ENCODE measurements at places on chromosomes 1 and 21.

DNA sequence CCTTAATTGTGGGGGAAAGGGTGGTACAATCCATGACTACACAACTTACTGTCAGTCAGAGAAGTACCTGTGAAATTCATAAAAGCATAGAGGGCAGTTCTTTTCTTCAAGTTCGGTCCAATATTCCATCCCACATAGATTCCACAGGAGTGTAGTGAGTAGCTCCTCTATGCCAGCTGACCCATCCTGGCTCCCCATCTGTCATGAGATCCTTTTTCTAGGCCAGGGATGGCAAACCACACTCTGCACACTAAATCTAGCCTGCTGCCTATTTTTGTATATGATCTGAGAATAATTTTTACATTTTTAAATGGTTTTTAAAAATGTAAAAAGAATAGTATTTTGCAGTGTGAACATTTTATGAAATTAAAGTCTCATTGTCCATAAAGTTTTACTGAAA is 107.0 kb upstream of the TSPAN2 start:
- no peak for DNase-seq

DNA sequence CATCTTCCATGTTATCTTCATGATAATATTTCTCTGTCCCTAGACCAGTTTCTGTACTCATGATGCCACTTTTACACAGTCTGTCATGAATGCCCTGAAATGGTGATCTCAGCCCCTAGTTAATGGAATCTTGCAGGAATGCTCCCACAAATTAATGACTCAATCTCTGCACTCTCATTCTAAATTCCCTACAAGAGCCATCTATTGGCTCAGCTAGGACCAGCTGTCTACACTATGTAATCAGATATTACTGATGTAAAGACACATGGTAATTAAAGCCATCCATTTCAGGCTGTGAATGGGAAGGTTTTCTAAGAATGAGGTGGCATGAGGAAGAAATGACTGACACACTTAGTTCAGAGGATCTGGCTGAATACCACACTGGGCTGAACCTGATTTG is 199.1 kb upstream of the KCND3 start:
- no peak for DNase-seq

DNA sequence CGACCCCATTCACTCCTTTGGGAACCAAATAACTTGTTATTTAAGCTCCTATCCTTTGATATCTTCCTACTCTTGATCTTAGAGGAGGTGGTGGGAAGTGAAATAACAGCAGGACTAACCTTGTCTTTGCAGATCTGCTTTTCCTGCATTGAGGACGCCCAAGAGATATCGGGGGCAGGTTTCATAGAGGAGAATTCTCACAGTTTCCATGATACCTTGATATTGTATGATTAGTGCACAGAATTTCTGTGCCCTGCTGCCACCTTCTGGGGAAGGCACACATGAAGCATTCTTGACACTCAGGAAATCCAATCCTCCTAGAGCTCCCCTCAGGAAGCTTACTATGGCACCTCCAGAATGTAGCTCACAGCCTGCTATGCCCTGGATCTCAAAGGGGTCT is 1.6 kb downstream of the CD1B start:
- no peak for DNase-seq

- no peak for DNase-seq
Measured at GRCh38 chr1:32393832-32394140, 455 bp downstream of the BSDC1 start.

DNA sequence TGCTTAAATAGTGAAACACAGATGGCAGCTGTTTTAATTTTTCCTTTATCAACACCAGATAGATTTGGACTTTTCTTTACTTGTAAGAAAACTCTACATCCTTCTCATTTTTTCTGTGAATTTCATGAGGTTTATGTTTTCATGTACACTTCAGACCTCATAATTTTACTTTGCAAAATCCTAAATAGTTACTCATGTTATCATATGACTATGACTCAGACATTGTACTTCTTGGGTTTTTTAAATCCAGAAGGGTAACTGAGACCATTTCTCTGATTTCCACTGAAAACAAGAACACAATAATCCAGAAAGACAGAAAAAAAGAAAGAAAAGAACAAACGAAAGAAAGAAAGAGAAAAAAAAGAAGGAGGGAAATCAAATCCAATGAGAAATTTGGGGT is 1021.6 kb downstream of the NCAM2 start:
- DNase-seq: no peak

DNA sequence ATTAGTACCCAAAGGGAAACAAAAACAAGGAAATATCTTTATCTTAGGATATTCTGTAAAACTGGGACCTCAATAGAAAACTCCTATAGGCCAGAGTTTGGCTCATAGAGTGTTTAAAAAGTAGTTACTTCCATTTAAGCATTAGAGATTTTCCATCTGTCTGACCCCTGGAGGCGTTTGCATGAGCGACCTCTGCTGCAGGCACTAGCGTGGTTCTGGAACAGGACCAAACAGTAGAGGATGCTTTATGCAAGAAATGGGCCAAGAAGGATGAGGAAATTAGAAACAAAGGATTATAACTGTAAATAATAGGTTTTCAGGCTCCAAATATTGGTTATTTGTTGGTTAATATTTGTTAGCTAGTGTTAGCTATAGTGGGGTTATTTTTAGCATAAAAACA is 5.7 kb downstream of the ZBTB40 start:
- DNase-seq: no peak

- no peak for DNase-seq
Measured at GRCh38 chr21:38300141-38300578, 43.4 kb downstream of the KCNJ15 start.

DNA sequence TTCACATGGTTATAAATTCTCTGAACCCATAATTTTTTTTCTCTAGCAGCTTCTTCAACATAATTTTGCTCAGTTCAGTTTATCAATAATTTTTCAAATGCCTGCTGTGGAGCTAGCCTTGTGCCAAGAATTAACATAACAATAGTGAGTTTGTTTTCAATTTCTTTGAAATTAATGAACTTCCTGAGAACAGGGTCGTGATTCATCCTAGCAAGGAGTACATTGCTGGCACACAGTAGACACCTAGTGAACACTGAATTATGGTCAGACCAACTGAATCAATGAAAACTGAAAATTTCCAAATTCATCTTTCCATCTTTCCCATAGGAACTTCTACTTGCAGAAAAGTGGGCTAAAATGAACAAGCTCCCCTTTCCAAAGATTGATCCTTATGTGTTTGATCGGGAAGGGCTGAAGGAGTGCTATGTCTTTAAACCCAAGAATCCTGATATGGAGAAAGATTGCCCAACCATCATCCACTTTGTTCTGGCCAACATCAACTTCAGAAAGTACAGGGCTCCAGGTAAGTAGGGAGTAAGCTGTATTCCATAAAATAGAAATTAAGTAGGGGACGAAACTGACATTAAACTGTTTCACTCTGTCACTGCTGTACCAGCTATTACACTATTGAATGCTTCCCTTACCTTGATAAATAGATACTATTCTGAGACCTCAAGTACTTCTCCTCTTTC is 148.7 kb downstream of the PLA2G4A start:
- no peak for DNase-seq
